ENCODE measurements at places on chromosomes 3 and 15.

- peak; percentile 32 for DNase-seq
Observed at GRCh38 chr15:69398491-69398891, 15.7 kb upstream of the KIF23 start.

GRCh38 chr3:62249855-62250543 is 123.4 kb downstream of the FEZF2 start:
- no peak for DNase-seq

GRCh38 chr15:77483425-77484140 is 62.9 kb downstream of the HMG20A start:
- no peak for DNase-seq

GRCh38 chr15:28264166-28264565 is 57.8 kb downstream of the HERC2 start:
- DNase-seq = no peak

- DNase-seq = no peak
Observed at GRCh38 chr3:148208975-148209374, 488.7 kb upstream of the AGTR1 start.

DNA sequence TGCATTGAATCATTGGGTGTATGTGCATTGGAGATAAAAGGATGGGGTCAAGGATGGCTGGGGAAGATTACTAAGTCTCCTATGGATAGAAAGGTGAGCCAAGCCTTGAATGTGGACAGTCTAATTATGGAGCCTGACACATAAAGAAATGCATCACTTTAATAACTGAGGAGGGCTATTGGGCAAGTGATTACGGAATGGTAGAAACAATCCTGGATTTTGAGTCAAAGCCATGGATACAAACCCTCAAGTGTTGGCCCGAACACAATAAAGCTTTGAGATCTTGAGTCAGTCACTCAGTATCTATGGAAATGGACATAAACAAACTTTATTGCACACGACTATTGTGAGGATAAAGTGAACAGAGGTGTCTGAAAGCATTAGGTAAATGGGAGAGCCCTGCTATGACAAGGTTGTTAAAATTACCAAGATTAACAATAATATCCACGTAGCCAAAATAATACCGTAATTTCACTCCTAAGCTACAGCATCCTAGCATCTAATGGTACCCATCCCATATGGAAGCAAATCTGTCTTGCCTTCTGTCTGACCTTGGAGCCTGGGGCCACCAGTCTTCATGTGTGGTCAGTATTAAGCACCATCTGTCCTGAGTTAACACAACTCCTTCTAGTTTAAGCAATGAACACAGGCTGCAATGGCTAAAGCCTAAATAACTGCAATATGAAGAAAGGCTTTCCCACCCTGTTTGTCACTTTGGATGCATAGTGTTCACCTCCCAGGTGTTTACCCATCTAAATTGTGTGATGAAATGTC is 136.9 kb upstream of the PRICKLE2 start:
- DNase-seq = peak; percentile 82

DNA sequence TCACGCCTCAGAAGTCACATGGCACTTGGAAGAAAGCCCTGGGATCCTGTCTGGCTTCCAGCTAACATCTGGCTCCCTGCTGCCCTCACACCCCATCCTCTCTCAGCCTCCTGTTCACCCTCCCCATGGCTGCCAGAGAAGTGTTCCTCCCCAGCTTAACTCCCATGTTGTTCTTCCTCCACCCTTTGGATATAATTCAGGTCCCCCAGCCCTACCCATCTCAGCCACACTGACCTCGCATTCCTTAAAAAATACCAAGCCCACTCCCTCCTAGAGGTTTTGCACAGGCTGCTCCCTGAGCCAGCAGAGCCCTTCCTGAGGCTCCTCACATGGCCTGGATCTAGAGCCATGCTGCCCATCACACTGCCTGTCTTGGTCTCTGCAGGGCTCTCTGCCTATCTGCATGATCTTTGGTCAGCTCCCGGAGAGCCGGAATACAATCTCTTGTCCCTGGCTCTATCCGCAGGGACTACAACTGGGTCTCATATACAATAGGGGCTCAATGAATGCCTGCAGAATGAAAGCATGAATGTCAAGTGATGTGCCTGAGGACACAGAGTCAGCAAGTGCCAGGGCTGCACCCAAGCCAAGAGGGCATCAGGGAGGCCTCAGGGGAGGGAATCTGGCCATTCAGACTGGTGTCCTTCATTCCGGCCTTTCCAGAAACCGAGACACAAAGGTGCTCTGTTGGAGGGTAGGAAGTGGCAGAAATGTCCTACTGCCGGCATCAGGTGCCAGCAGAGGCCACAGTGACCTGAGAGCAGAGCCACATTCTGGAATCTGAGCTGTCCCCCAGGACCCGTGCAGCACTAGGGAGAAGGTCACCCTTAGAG is 3.8 kb upstream of the TKT start:
- DNase-seq = no peak

DNA sequence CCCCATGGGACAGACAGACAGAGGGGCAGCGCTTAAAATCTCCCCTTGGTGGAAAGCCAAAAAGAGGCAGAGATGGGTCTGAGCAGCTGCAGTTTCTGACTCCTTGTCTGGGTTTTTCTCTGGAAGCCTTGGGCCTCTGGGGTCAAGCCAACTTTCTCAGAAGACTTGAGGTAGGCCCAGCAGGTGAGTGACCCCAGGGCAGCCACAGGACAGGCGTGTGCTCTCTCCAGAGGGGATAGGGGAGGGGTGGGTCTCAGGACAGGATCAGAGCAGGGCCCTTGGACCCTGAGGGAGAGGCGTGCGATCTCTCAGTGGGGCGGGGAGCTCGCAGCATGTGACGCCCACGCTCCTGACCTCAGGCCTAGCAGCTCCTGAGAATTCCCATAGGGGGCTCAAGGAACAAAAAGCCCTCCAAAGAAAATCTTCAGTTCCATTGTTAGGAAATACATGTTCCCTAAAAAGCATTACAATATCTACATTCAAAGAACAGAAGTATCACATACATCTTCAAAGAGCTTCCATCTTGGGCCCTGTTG is 34.6 kb upstream of the DUSP7 start:
- DNase-seq = no peak

- DNase-seq = no peak
Observed at GRCh38 chr3:52574056-52574965, 37.9 kb downstream of the UQCC5 start.

GRCh38 chr3:143414571-143415253 is 295.1 kb downstream of the CHST2 start:
- no peak for DNase-seq

DNA sequence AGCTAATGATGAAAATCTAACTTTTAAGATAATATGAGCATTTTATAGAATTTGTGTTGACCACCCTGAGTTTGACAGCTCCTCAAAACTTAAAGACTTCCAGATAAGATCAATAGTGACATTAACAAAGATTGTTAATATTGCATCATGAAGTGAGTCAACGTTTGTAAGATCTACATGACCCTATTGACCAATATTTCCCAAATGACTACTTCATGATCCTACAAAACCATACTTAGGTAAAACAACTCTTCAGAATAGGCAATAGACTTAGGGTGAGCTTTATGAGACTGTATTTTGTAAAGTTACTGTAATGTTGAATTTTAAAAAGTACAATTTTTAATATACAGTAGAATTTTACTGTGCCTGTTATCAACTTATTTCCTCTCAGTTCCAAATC is 422.7 kb upstream of the ALCAM start:
- no peak for DNase-seq
